ENCODE measurements at places on chromosomes 11 and 22.

DNA sequence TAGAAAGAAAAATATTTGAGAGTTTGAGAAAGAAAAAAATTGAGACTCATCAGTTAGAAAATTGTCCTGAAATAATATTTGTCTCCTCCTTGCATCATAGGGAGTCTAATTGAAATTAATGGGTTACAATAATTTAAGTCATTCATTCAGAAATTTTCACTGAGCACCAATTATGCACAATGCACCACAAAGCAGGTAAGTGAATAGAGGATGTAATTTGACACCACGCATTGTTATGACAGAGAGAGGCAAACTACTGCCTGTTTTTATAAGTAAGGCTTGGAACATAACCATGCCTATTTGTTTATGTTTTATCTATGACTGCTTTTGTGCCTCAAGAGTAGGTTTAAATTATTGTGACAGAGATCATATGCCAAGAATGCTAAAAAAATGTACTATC, 537.9 kb upstream of the FAT3 start:
- no peak for DNase-seq

DNA sequence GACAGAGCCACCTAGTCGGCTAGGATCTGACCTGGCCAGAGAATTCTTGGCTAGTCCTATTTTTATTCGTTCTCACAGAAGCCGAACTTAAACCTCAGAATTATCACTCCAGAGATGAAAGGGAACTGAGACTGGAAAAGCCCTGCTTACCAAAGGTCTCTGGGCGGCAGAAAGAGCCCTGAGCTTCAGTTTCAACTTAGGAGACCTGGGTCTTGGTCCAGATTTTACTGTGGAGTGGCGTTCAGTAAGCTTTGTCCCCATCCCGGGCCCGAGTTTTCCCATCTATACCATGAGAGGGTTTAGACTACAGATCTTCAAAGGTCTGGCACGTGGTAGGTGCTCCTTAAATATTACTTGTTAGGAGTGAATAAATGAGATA, 516 bp downstream of the NEU3 start:
- no peak for DNase-seq

DNA sequence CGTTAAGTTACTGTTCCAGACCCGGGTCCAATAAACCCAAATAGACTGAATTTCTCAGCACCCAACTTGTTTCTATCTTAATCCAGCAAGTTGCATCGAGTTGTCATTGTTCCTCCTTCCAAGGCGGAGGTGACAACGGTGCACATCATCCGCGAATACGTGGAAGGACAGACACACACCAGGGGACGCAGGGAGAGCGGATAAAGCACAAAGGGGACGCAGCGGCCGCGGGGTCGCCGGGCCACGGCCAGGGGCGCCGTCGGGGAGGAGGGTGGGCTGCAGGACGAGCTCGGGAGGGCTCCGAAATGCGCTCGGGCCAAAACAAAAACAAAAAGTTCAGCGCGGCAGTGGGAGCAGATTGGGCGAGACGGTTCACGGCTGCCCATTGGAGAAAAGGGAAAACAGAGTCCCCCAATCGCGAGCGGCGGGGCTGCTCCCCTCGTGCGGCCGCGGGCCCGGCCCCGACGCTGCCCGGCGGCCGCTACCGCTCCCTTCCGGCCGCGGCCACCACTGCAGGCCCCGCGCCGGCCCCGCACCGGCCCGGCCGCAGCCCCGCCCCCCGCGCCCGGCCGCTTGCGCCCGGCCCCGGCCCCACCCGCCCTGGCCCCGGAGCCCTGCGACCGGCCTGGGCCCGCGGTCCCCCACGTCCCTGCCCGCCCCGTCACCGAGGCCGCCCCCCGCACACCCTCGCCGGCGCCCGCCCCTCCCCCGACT, 518 bp downstream of the KMT5B start:
- DNase-seq, result peak; percentile 25

DNA sequence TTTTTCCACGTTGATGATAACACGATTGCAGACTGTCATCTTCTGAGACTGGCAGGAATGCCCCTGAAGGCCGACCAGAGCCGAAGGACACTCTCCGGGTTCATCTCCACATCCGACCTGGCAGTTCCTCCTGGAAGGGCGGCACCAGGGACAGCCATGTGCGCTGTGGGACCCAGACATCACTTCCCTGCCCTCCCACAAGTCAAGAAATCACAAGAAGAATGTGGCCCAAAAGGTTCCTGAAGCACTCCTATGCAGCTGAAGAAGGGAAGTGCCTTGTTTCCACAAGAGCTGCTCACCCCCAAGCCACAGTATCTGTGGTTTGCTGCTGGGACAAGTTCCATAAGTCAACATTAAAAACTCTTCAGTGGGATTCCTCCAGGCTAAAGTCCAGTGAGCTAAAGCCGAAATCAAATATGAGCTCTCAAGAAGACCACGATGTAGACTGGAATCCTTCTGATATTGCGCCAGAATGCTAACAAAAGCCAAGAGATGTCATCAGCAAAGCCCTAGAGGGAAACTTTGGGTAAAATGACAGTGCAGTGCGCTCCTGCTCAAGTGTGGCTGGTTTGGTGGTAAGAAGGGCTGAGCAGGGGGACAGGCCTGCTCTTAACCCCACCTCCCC, 21.2 kb downstream of the PACSIN2 start:
- no peak for DNase-seq

- DNase-seq, result no peak
These were observed at the start of gene SLC25A18 for GRCh38 chr22:17562906-17563870. SLC25A18 (plus strand) TSS chr22:17563498; CDS start chr22:17579945, 16,447 bp downstream.

Data from stimulated activated CD8-positive, alpha-beta memory T cell treated with anti-CD3 and anti-CD28 coated beads, Interleukin-2, amount 100 ng/mL, for 1 hour (primary cell).